CD4-positive, alpha-beta T cell treated with Interleukin-12 subunit alpha and Interleukin-12 subunit beta, for 1 hour (primary cell): ENCODE measurements at places on chromosomes 5 and 9.
A peak's percentile ranks its signal among the peaks of the same experiment; 100 is the strongest.

GRCh38 chr5:149310947-149311658 is 34.2 kb upstream of the GRPEL2 start:
- DNase-seq: no peak

GRCh38 chr9:129629251-129629820 is 3.4 kb downstream of the NTMT1 start:
- DNase-seq: no peak

DNA sequence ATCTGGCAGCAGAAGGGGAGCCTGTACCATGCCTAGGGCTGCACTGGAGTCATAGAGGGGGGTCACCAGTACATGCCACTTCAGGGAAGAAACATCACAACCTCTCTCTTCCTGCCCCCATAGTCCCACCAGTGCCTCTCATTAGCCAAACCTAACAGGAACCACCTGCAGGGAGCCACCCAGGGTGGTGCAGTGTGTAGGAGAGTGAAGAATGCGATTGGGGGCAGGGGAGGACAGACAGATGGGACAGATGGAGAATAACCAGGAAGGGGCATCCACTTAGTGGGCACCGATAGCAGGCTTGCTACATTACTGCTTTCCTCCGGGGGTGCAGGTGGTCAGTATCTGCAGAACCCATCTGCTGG is 19.2 kb downstream of the DAPK1 start:
- DNase-seq: no peak

- no peak for DNase-seq
Measured at GRCh38 chr5:43873791-43874190, 270.8 kb downstream of the NNT start.

DNA sequence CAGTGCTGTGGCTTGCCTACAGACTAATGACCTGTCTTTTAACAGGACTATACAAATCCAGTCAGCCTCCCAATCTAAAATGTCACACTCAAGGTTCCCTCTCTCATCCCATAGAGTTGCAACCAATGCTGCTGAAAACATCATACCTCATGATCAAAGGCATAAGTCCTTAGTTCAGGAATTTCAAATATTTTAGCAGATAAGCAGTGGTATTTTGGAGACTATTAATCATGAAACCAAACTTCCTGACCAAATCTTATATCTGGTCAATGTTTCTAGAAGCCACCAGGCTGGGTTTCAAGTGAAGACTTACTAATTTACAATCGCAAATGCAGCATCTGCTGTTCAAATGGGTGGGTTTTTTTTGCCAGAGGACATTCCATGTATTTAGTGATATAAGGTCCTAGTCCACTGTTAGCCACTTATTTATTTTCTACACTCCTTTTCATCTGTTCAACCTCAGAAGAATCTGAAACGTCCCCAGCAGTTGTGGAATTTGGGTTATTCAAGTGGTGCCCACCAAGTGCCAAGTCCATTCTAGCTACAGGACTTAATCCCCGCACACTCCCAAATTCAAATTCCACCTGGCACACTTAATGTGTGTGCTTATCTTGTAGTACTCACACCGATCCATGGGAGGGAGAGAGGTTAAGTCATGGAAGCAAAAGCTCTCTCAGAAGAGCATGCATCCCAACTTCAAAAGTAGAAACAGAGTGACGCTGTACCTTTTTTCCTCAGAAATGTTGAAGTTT is 5.8 kb downstream of the TAS2R1 start:
- DNase-seq: no peak

- DNase-seq: no peak
Measured at GRCh38 chr5:158737536-158738027, 362.1 kb downstream of the EBF1 start.

DNA sequence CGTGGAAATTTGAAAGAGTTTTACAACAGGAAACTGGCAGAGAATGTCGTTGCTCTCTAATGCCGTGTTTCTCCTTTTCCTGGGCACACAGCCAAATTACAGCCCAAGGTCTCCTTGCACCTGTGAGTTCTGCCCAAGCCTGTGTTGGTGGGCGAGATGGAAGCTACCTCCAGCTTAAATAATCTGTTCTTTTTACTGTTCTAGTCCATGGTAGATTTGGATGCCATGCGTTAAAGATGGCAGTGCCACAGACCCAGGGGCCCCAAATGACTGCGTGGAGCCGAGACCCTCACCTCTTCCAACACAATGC is 92.6 kb upstream of the IRX4 start:
- DNase-seq: no peak

GRCh38 chr5:18495157-18495556 is 860.9 kb downstream of the TAF11L14 start:
- DNase-seq: no peak

DNA sequence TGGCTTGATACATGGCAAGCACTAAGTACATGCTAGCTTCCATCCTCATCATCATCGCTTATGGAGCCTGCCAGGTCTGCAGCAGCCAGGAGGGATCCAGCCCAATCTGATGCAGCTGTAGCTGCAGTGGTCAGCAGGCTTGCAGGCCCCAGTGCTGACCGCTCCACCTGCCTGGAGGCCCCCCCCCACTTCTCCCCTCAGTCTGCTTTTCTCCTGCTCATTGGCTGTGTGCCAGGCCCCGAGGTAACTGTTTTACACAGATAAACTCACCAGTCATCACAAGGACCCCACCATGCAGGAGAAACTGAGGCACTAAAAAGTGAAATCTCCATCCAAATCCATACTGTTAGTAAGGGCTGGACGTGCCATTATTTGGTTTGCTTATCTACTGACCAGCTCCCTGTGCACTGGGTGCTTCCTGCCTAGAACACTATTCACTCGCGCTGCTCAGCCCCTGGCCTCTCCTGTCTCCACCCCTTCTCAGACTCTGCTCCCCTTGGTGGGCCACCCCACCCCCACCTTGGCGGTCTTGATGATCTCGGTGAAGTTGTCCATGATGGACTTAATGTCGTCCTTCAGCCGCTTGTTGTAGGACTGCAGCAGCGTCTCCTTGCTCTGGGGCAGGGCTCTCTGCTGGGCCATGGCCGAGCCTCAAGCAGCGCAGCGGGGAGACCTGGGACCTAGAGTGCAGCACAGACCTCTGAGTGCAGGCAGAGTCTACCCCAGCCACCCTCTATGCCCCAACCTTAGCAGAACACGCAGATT is 1.7 kb downstream of the MED22 start:
- DNase-seq: no peak

DNA sequence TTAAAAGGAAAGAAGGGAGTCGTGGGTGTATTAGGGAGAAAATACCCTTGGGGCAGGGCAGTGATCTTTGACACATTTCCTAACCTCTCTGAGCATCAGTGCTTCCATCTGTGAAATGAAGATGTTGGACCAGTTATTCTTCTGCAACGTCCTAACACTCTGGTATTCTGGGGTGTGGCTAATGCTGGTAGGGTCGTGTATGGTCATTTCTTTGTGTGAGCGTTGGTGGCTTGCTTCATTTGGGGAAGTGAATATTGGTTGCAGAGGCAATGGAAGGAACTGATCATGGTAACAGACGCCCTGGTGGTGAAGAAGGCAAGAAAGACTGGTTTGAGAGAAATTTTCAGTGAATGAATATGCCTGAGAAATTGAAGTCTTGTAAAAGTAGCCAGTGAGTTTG is 67.9 kb upstream of the TTC23L start:
- no peak for DNase-seq

DNA sequence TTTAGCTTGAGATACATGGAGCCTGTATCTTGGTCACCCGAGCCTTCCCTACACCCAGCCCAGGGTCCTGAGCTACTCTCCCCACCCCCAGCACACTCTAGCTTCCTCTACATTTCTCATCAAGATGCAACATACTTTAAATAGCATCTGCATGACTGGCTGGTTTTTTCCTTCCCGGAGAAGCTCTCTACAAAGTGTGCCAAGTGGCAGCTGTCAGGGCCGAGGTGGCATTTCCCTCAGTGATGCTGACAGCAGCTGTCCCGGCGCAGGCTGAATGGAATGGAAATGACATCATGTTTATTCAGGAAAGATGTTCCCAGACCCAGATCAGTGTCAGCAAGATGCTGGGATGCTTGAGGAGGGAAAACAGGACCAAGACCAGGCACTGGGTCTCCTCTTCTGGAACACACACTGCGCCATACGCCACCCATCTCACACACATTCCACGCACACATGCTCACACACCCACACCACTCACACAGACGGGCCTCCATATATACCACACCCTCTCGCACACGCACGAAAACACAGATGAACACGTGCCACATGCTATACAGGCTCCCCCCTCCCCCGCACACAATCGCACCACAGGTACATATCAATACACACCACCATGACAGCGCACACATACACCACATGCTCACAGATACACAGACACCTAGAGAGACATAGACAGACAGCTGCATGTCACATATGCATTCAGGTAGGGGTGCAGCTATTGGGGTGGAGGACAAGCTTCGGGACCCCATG is 67.8 kb downstream of the LHX2 start:
- no peak for DNase-seq

- DNase-seq: no peak
Measured at GRCh38 chr5:65065001-65065511, 296.3 kb downstream of the CWC27 start.

- no peak for DNase-seq
Measured at GRCh38 chr5:69467442-69468225, 25.0 kb upstream of the OCLN start.

DNA sequence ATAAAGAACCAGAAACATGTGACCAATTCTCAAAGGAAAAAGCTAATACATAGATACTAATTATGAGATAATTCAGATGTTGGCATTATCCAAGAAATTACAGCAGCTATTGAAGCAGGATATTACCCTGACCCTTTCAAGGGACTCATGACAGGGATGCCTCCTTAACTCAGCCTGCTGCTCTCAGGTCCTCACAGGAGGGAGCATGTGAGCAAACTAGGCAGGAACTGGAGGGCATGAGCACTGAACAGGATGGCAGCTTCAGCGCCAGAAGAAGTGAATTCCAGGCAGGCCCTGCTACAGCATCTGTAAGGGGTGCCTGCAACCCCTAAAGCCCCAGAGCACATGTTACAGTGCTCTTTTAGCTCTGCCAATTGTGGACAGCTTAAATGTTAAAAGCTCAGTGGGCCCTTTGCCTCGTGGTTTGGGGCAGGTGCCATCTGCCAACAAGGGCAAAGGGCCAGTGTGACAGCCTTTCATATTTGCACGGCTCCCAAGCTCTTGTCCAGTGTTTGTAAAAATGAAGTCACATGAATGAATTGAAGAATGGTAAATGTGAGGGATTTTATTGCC is 464.7 kb upstream of the COX7C start:
- no peak for DNase-seq

DNA sequence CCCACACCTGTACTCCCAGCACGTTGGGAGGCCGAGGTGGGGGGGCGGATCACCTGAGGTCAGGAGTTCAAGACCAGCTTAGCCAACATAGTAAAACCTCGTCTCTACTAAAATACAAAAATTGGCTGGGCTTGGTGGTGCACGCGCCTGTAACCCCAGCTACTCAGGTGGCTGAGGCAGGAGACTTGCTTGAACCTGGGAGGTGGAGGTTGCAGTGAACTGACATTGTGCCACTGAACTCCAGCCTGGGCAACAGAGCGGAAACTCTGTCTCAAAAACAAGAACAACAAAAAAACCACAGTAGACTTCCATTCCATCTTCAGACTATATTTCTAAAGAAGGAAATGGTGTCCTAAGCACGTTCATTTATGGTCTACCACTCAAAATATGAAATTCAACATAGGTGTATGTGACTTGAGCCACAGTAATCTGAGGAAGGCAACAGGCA is 14.2 kb upstream of the SERINC5 start:
- DNase-seq: peak; percentile 56

- DNase-seq: peak; percentile 88
Measured at GRCh38 chr5:144191998-144192397, 21.3 kb downstream of the KCTD16 start.

GRCh38 chr5:69167493-69167855 is 524 bp downstream of the CCNB1 start:
- DNase-seq: no peak

- DNase-seq: no peak
Measured at GRCh38 chr5:2711446-2712425, 39.7 kb downstream of the IRX2 start.

DNA sequence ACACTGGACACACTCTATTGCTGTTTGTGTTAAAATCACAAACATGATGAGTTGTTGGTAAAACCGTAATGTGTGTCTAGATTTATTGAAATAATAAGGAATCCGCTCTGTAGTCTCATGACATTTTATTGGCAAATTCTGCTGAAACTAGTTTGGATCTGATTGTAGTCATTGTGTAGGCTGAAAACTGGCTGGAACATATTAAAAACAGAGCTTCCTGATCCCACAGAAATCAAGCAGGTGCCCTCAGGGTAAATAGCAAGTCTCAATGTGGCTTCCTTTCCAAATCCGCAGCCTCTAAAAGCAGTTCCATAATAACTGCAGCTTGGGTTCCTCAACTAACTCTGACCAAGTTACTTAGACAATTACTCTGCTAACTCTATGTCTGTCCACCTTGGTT is 427.5 kb upstream of the KIF2A start:
- no peak for DNase-seq

GRCh38 chr5:55582256-55582655 is 47.5 kb upstream of the PLPP1 start:
- DNase-seq: no peak

- DNase-seq: no peak
Measured at GRCh38 chr9:5553211-5553610, 42.9 kb downstream of the PDCD1LG2 start.

DNA sequence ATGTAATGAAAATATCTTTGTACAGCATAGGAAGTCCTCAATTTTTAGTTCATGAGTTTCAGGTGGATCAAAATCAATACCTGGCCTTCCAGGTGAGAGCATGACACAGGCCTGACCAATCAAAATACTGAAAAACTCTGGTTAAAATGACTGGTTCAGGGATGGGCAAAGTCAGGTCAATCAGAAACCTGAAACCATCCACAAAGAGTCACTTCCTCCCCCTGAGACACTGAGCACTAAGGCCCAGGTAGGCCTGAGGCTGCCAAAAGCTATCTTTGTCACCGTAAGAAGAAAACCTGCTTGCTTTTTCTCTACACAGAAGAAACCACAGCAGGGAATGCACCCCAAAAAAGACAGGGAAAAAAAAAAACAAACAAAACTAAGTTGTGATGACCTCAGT is 444.8 kb downstream of the TLR4 start:
- no peak for DNase-seq

DNA sequence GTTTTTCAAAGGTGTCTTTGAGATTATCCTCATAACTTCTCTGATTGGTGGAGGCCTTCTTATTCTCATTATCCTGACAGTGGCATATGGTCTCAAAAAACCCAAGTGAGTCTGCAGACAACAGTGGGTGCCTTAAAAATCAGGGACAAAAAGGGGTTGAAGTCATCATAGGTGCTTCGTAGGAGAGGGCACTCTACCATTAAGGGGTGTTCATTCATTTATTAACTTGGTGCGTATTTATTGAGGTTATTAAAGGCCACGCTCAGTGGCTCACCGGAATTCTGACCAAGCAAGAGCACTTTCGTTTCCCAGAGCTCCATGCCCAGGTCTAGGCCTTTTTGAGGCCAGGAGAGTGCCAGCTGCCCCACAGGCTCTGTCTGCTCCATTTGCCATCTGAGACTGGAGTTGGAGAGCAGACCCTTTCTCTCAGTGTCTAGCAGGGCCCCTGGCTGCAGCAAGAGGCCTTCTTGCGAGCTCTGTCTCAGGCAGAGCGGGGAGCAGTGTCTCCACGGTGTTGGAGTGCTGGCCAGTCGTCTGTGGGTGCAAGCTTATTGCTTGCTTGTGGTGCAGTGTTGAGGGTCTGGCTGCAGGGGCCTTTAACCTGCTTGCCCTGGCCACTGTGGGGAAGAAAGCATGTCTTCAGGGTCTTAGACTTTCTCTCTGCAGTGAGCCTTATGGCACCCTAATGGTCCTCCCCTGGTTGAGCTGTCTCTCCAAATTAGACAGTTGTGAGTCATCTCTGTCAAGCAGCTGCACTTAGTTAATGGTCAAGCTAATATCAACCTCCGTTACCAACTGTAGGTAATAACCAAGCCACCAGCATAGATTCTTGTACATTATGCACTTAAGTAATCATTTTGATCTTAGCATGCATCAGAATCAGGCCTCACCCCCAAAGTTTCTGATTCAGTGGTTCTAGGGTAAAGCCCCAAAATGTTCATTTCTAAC is 62.6 kb downstream of the IL31RA start:
- DNase-seq: no peak
